ENCODE measurements at places on chromosomes 16 and 17.

DNA sequence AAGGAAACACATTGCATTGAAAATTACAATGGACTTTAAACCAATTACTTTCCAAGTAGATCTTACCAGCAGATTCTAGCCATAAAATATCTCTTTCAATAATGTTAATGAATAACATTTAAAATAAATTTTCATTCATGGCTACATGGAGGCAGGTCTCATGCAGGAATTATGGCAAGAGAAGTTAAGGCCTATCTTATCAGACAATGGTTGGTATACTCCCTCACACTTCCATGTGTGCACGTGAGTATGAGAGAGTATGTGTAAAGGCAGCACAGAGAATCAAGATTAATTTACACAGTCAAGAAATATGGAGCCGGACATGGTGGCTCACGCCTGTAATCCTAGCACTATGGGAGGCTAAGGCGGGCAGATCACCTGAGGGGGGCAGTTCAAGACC lies 76.5 kb downstream of the HELZ start:
- DNase-seq, result no peak

DNA sequence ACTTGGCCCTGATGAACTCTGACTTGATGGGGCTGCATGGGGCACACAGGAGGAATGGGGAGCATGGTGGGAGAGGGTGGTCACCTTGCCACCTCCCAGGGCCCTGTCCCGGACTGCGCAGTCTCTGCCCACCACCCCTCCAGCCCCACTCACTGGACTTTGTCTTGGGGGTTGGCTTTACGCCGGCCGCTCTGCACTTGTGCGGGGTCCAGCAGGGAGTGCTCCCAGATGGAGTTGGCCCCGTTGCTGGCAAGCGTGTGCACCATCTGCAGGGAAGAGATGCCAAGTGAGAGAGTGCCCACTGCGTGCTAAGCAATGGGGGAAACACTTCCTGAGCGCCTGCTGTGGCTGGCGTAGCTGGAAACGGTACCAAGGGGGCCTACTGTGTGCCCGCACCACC lies 6.7 kb downstream of the GIT1 start:
- no peak for DNase-seq

GRCh38 chr17:3809135-3809534 lies 8.1 kb upstream of the ITGAE start:
- no peak for DNase-seq

DNA sequence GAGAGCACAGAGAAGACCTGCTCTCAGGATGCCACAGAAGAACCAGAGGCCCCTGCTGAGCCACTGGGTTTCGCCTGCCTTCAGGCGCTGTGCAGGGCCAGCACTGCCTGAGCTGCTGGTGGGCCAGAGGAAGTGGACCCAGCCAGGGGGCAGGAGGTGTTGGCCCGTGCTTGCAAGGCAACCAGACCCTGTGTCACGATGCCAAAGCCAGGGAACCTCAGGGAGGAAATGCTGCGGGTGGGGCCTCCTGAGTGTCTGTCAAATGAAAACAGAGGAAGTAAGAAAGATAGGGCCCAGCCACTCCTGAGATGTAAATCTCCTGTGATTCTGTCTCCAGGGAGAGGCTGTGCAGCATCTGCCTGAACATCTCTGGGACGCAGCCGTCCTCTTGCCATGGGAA lies 58.1 kb upstream of the ADORA2B start:
- DNase-seq, result no peak

GRCh38 chr16:66030036-66030435 lies 336.5 kb upstream of the CDH5 start:
- peak; percentile 19 for DNase-seq

- DNase-seq, result no peak
These were observed 3.1 kb downstream of the ADAD2 start for GRCh38 chr16:84194018-84194417.

DNA sequence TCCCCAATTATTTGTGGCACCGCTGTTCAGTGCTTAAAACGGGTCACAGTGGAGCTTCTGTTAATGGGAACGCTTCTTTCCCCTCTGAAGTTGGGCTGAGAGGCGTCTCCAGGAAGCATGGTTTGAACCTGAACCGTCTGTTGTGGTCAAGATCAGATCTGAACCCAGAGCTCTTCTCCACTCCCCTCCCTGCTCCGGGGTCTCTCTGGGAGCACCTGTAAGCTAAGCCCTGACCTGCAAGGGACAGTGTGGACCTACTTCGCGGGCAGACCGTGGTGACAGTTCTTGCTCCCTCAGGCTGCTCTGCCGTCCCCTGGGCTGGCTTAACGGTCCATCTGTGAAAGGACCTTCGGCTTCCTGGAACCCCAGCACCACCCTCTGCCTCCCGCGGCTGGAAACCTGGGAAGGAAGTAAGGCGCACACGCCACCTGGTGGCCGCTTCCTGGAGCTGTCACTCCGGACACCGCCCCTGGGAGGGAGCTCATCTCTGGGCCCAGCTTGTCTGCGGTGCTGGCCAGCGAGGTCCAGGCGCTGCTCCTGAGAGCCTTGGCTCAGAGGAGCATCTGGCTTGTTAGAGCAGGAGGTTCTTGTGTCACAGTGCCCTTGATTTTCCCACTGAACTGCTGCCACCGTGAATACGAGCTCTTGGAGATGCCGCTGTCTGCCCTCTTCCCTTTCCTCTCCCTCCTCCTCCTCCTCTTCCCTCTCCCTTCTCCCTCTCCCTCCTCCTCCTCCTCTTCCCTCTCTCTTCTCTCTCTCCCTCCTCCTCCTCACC lies 518.5 kb upstream of the EEF2KMT start:
- DNase-seq, result peak; percentile 27

GRCh38 chr17:44820631-44821212 lies 9.4 kb downstream of the GJC1 start:
- peak; percentile 73 for DNase-seq

DNA sequence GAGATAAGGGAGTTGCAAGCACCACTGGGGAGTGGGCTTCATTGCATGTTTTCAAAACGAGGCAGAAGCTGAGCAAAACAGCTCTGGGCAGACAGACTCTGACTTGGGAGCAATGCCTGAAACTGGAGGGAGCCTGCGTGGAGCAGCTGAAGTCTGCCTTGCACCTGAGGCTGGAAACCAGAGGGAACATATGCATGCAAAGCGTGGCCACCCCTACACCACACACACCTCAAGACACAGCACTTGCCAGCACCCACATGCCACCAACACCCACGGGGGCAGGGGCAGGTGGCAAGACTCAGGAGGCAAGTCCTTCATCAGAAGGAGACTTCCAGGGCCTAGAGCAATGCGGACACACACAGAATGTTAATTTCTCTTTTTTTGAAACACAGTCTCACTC lies 45.8 kb downstream of the COTL1 start:
- no peak for DNase-seq

DNA sequence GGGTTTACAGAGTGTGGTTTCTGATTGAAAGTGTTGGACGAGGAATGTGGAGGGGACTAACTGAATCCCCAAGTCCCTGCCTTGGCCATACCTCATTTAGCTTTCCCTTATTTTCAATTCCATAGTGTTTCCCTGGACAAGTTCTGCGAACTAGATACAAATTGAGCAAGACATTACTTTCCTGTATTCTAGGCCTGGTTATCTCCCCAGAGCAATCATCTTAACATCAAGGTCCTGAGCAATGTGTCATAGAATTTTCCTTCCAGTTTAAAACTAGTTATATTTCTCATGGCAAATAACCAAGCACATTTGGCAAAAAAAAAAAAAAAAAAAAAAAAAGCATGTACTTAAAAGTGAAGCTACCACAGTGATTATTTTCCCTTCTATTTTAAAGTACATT lies 330.1 kb downstream of the CDH11 start:
- DNase-seq, result no peak

DNA sequence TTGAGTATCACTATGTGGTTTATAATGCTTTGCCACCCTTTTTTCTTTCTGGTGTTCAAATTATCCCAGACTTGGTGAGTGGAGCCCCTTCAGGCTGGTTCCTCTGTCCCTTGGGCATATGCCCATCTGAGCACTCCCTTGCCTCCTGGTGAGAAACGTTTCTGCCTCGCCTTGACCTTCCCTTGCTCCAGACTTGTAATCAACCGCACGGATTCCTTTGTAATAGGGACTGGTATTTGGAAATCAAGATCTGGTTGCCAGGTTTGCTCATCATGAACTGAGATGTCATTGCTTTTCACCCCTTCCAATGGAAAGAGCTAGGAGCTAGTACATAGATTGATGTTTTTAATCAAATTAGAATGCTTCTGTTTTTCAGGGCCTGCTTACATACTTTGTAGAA lies 43.7 kb downstream of the SEC14L1 start:
- no peak for DNase-seq

- DNase-seq, result no peak
These were observed 244.1 kb downstream of the CEP112 start for GRCh38 chr17:65947831-65948230.

- no peak for DNase-seq
These were observed 124.4 kb downstream of the SPACA3 start for GRCh38 chr17:33116021-33116551.

GRCh38 chr17:73142872-73143381 lies 21.9 kb upstream of the SSTR2 start:
- no peak for DNase-seq

GRCh38 chr16:50695017-50696000 lies 1.9 kb downstream of the NOD2 start:
- no peak for DNase-seq

DNA sequence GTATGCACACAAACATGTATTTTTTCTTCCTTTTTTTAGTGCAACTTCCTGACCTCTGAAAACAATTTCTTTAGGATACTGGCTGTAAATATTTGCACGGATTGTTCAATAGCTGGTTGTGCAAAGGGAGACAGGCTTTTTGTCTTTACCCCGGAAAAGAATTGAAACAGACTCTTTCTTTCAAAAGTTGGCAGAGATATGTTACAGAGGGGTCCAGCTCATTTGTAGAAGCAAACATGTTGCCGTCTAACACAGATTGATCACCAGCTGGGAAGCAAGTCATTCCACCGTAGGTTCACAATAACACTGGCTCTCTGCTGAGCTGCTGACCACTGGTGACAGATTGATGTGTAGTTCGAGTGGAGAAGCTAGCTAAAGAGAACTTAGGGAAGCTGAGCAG lies 130.9 kb downstream of the STX8 start:
- DNase-seq, result no peak

DNA sequence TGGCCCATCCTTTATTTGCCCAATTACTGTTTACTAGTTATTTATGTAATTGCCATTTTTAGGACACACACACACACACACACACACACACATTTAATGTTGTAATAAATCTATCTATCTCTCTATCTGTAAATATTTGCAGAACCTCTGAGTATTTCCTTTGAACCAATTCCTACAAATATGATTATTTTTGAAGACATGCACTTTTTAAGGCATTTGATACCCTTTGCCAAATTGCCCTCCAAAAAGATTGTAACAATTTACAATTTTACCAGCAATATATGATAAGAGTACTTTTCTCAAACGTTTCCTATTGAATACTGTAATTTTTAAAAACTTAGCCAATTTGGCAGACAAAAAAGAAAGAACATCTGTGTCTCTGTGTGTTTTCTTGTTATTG lies 143.8 kb upstream of the FOXF1 start:
- DNase-seq, result no peak

DNA sequence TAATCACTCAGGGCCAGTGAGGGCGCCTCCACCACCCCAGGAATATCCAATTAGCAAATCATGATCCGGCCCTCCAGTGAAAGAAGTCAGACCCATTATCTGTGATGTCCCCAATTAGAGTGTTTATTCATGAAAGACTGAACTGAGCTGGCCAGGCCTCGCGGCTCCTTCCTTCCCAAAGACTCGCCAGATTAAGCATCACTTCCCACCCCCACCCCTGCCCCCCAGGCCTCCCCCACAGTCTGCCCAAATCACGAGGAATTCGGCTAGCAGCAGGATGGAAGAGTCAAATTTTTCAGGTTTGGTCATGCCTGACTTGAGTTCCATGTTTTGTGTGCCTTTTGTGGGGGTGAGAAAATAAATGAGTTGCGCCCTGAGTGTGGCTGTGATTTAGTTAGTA lies 298.4 kb upstream of the SALL1 start:
- DNase-seq, result no peak

DNA sequence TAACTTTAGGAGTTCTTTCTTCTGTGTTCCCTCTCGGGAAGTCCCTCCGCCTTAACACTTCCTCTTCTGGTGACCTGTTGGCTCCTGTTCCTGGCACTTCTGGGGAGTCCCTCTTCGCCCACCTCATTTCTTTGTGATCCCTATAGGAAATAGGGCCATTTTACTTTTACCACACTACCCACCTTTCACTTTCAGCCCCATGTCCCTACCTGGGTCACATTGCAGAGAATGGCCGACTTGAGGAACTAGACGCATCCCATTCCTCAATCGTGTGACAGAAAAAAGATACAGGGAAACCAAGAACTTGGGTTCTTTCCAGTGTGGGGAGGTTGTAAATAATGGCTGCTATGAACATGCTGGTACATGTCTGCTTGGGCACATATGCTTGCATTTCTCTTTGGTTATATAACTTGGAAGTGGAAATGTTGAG lies 6.6 kb downstream of the IL21R start:
- DNase-seq, result no peak

DNA sequence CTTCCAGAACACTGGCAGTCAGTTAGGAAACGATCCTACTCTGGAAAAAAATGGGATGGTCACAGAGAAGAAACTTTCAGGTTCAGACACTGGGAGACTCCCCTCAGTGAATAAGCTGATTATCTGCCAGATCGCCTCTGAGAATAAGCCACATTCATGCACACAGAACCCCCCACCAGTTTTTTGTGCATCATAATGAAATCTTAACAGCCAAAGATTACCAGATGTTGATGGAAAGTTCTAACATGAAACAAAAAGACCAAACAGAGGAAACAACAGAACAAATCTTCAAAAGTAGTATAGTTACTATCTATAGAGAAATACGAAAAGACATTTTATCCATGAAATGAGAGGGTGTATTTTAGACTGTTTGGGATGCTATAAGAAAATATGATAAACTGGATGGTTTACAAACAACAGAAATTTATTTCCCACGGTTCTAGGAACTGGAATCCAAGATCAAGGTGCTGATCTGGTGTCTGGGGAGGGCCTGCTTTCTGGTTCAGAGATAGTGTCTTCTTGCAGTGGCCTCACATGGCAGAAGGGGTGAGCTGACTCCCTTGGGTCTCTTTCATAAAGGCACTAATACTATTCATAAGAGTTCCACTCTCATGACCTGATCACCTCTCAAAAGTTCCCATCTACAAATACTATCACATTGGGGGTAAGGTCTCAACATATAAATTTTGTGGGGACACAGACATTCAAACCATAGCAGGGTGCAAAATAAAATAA lies 8.0 kb upstream of the AMZ2 start:
- DNase-seq, result no peak

DNA sequence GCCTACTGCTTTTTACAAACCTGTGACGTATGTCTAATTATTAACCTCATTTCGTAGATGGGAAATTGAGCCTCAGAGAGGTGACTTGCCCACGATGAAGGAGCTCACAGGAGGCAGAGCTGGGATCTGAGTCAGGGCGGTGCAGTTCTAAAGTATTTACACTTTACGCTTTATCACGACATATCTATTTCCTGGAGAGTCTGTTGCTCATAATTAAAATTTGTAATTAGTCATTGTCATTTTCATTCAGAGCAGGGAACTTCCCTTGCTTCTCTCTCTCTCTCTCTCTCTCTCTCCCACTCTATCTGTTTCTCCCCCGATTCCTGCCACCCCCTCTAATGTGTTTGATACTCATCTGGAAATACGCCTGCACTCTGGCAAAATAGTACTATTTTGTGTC lies 5.9 kb downstream of the SLC5A11 start:
- DNase-seq, result no peak

Data from hepatic stellate cell (primary cell).